Activated B cell treated with CpG ODN at 0.5 μM for 24 hours (primary cell): ENCODE measurements at places on chromosomes 11 and 22. TPM values are rescaled to one million over a fixed set of nuclear protein-coding genes. Genes with fewer than 3 reads are reported as not detected.

GRCh38 chr22:50260801-50261614 is 475 bp downstream of the MAPK12 start:
- no peak overlapping the region for H3K27ac ChIP-seq
- H3K4me3 ChIP-seq, result peak overlapping the region; percentile 15
- peaks cover 13% of the 10 kb centered on the region for H3K27me3 ChIP-seq
- H3K4me1 ChIP-seq, result peaks cover 18% of the 10 kb centered on the region

DNA sequence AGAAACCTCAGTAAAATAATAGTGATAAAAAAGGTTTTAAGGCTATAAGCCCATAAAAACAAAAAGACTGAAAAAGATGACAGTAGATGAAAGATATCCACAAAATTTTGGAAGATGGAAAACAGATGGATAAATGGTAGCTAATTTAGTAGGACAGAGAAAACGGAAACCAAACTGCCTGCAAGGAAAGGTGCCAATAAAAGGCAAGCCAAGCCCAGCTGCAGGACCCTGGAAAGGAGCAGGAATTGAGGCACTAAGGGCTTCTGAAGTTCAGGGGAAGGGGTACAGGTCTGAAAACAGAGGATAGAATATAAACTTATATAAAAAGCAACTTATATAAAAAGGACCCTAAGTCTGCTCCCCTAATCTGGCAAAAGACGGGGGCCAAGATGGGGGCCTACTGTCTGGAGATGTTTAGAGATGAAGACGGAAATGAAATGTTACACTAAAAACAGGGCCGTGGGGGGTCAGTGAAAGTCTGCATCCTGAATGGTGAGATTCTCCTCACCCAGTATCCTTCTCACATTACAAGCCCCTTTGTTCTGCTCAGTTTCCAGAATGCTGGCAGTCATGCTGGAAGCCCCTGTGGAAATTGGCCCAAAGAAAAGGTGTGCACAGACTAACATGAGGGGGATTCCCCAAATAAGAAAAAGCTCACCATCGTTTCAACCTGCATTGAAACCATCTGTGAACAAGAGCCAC is 269.3 kb upstream of the PITPNB start:
- no peaks in the 10 kb centered on the region for H3K4me1 ChIP-seq
- H3K4me3 ChIP-seq, result no peak overlapping the region
- no peaks in the 10 kb centered on the region for H3K36me3 ChIP-seq
- peaks cover 21% of the 10 kb centered on the region for H3K27me3 ChIP-seq
- DNase-seq, result no peak

DNA sequence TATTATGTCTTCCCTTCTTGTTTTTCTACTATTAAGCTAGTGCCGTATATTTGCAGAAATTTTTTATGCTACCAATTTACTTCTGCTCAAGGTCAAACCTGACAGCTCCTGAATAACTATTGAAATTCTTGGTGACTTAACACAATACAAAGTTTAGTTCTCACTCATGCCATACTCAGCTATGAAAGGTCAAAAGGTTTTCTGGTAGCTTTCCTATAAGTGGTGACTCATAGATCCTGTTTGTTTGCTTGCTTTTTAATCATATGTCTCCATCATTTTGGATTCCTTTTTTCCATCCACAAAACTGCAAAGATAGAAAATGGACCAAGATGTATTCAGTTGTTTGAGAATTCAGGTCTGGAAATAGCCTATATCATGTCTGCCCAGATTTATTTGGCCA is 855.8 kb upstream of the LRRC4C start:
- H3K27me3 ChIP-seq, result no peaks in the 10 kb centered on the region
- H3K36me3 ChIP-seq, result no peaks in the 10 kb centered on the region
- no peak overlapping the region for H3K4me3 ChIP-seq
- no peak overlapping the region for H3K27ac ChIP-seq

DNA sequence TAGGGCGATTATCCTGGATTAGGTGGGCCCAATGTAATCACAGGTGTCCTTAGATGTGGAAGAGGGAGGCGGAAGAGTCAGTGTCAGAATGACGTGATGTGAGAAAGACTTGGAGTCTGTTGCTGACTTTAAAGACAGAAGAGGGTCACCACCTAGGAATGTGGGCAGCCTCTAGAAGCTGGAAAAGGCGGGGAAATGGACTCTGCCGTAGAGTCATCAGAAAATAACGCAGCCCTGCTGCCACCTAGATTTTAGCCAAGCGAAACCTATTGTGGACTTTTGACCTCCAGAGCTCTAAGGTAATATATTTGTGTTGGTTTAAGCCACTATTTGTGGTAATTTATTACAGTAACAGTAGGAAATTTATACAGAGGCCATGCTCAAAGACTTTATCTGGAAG is 4.8 kb downstream of the DDX10 start:
- H3K27ac ChIP-seq, result no peak overlapping the region
- H3K27me3 ChIP-seq, result no peaks in the 10 kb centered on the region
- H3K4me3 ChIP-seq, result no peak overlapping the region
- H3K36me3 ChIP-seq, result peaks cover 46% of the 10 kb centered on the region
- peaks cover 41% of the 10 kb centered on the region for H3K4me1 ChIP-seq

DNA sequence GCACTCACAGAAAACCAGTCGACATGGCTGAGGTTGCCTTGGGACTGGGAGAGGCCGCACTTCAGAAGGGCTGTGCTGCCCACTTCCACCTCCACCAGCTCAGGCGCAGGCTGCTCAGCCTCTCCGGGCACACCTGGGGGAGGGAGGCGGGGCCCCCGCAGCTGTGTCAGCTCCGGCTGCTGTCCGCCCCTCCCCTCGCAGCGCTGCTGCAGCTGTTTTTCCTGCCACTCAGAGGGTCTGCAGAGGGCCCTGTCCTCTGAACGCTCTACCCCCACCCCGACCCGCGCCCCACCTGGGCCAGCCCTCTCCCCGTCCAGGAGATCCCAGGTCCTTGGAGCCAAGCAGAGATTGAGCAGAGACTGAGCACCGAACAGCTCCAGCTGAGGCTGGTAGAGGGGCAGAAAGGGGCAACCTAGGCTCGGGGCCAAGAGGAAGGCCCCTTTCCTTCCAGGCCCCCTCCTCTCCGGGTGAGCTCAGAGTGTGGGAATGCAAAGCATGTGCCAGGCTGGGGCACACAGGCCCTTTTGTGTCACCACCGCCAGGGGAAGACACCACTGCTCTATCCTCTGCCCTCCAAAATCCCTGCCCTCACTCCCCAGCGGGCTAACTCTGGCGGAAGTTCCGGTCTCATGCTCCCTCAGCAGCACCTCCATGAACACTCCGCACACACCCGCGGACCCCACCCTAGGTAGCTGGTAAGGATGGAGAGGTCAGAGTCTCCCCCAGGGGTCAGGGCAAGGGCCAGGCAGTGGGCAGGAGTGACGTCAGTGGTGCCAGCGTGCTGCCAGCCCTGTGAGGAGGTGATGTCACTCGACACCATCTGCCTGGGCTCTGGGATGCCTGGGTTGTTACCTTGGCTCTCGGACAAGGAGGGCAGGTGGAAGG is 1.6 kb downstream of the MCAM start:
- H3K27ac ChIP-seq, result no peak overlapping the region
- peaks cover 39% of the 10 kb centered on the region for H3K4me1 ChIP-seq
- H3K4me3 ChIP-seq, result peak overlapping the region; percentile 73

DNA sequence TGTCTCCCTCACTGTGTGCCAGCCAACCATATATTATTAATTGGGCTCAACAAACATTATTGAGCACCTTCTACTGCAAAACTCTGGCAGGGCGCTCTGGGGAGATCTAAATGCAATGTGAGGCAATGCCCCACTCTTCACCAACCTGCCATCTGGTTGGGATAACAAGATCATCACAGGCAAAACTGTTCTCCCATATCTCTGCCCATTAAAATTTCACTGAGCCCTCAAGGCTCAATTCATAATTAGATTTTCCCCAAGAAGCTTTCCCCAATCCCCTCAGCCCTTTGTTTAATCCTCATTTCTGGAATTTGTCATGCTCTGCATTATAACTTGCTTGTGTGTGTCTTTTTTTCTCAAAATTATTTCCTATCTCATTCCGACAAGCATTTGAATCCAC is 106.6 kb downstream of the ARL14EP start:
- no peaks in the 10 kb centered on the region for H3K4me1 ChIP-seq
- no peak for DNase-seq
- H3K36me3 ChIP-seq, result no peaks in the 10 kb centered on the region
- H3K27ac ChIP-seq, result no peak overlapping the region
- peaks cover 6% of the 10 kb centered on the region for H3K27me3 ChIP-seq

GRCh38 chr11:134731213-134731961 is 319.3 kb upstream of the B3GAT1 start:
- no peak overlapping the region for H3K4me3 ChIP-seq
- no peak overlapping the region for H3K27ac ChIP-seq
- H3K27me3 ChIP-seq, result peaks cover 5% of the 10 kb centered on the region
- no peaks in the 10 kb centered on the region for H3K4me1 ChIP-seq
- no peaks in the 10 kb centered on the region for H3K36me3 ChIP-seq

DNA sequence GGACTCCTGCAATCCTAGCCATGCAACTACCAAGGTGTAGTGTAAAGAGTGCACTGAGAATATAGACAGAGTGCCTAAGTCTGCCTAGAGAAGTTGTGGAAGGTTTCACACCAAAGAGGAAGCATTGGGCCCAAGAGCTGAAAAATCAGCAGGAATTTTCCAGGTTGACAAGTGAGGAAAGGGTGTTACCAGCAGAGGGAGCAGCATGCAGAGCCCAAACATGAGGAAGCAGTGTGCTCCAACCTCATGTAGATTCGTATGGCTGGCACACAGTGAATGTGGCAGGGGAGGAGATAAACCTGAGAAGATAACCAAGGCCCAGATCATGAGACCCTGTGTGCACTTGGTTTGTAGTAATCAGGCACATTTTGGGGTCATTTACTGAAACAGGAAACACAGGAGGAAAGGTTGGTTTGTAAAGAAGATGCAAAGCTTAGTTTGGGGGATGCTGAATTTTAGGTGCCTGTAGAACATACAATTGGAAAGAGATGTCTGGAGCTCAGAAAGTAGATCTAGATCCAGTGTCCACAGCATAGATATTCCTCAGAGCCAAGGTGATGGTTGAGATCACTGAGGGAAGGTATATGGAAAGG is 1.7 kb downstream of the HPX start:
- H3K27ac ChIP-seq, result no peak overlapping the region
- H3K4me3 ChIP-seq, result no peak overlapping the region
- peaks cover 3% of the 10 kb centered on the region for H3K4me1 ChIP-seq
- no peaks in the 10 kb centered on the region for H3K27me3 ChIP-seq
- no peaks in the 10 kb centered on the region for H3K36me3 ChIP-seq

- H3K4me3 ChIP-seq, result no peak overlapping the region
- no peak overlapping the region for H3K27ac ChIP-seq
- H3K27me3 ChIP-seq, result no peaks in the 10 kb centered on the region
- no peaks in the 10 kb centered on the region for H3K36me3 ChIP-seq
- DNase-seq, result no peak
Observed at GRCh38 chr11:17343907-17344306, 7.7 kb upstream of the NCR3LG1 start.

DNA sequence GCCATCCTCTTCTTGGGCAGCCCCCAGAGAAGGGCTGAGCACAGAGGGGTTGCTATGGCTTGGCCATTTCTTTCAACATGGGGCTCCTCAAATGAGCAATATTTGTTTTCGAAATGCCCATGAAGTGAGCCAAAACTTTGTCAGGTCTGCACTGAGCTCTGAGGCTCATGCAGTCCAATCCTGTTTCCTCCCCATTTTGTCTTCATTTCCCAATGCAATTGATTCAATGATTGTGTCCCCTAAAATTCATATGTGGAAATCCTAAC is 60.6 kb upstream of the CD44 start:
- peak overlapping the region; percentile 98 for H3K27ac ChIP-seq
- peak overlapping the region; percentile 73 for H3K4me3 ChIP-seq
- no peaks in the 10 kb centered on the region for H3K27me3 ChIP-seq
- H3K36me3 ChIP-seq, result no peaks in the 10 kb centered on the region

GRCh38 chr11:45371251-45372115 is 85.3 kb upstream of the SYT13 start:
- H3K27ac ChIP-seq, result no peak overlapping the region
- H3K4me1 ChIP-seq, result peaks cover 20% of the 10 kb centered on the region
- H3K27me3 ChIP-seq, result peaks cover 53% of the 10 kb centered on the region
- no peaks in the 10 kb centered on the region for H3K36me3 ChIP-seq

Gene DBX1
- total RNA-seq, result not detected in 2 replicates

- no peaks in the 10 kb centered on the region for H3K36me3 ChIP-seq
- H3K4me3 ChIP-seq, result no peak overlapping the region
- no peak for DNase-seq
- no peaks in the 10 kb centered on the region for H3K4me1 ChIP-seq
- H3K27ac ChIP-seq, result no peak overlapping the region
Observed at GRCh38 chr11:92087725-92088537, 136.7 kb upstream of the FAT3 start.

- H3K4me1 ChIP-seq, result no peaks in the 10 kb centered on the region
- no peaks in the 10 kb centered on the region for H3K36me3 ChIP-seq
- peaks cover 11% of the 10 kb centered on the region for H3K27me3 ChIP-seq
- no peak within 1 kb of the TSS for H3K27ac ChIP-seq
- H3K4me3 ChIP-seq, result no peak within 1 kb of the TSS
Observed at GRCh38 chr22:31139866-31140716, at the start of gene PLA2G3. TSS of gene PLA2G3 (minus strand) at chr22:31140508. CDS start at chr22:31140354, 154 bp downstream.

Gene DHCR7
- total RNA-seq, result 35.5 and 47.2 TPM in 2 replicates

- H3K4me3 ChIP-seq, result peak overlapping the region; percentile 53
- DNase-seq, result peak; percentile 51
- H3K4me1 ChIP-seq, result peaks cover 76% of the 10 kb centered on the region
Observed at GRCh38 chr11:44559207-44559939, 6.1 kb upstream of the CD82 start.

Gene DRAP1
- total RNA-seq, result 64.7 and 75.8 TPM in 2 replicates

Gene SEC14L2
- 0.40 and 0.42 TPM in 2 replicates for total RNA-seq

Gene ROBO3
- total RNA-seq, result 1.0 and 1.5 TPM in 2 replicates

- H3K4me3 ChIP-seq, result no peak overlapping the region
- H3K27me3 ChIP-seq, result no peaks in the 10 kb centered on the region
- no peak for DNase-seq
- H3K4me1 ChIP-seq, result peaks cover 20% of the 10 kb centered on the region
Observed at GRCh38 chr11:66218036-66218435, 50.4 kb upstream of the RAB1B start.

GRCh38 chr11:19092850-19093249 is 24.1 kb upstream of the ZDHHC13 start:
- H3K27me3 ChIP-seq, result peaks cover 26% of the 10 kb centered on the region
- H3K4me3 ChIP-seq, result no peak overlapping the region
- no peak for DNase-seq
- no peaks in the 10 kb centered on the region for H3K4me1 ChIP-seq
- H3K27ac ChIP-seq, result no peak overlapping the region

GRCh38 chr11:18265949-18266348 is at the start of gene SAA1:
TSS of gene SAA1 (plus strand) at chr11:18266264. CDS start at chr11:18266888, 624 bp downstream.
- no peaks in the 10 kb centered on the region for H3K36me3 ChIP-seq
- no peak within 1 kb of the TSS for H3K4me3 ChIP-seq
- no peaks in the 10 kb centered on the region for H3K27me3 ChIP-seq
